ENCODE measurements at places on chromosomes 2 and 18.

DNA sequence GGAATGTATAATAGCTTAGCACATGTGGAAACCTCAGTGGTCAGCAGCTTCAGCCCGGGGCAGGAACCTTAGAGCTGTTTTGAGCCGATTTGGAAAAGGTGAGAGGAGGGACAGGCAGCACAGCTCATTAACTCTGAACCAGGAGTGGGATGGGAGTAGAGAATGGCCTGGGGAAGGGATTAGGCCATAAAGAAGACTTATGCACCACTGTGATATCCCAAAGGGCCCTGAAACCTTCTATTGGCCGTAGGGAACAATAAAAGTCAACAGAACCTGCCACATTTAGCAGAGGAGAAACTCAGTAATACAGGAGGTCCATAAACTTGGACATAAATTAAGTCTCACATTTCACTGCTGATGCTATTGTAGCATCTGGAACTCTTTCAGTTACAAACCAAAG, 124.2 kb upstream of the REV1 start:
- no peak for DNase-seq

DNA sequence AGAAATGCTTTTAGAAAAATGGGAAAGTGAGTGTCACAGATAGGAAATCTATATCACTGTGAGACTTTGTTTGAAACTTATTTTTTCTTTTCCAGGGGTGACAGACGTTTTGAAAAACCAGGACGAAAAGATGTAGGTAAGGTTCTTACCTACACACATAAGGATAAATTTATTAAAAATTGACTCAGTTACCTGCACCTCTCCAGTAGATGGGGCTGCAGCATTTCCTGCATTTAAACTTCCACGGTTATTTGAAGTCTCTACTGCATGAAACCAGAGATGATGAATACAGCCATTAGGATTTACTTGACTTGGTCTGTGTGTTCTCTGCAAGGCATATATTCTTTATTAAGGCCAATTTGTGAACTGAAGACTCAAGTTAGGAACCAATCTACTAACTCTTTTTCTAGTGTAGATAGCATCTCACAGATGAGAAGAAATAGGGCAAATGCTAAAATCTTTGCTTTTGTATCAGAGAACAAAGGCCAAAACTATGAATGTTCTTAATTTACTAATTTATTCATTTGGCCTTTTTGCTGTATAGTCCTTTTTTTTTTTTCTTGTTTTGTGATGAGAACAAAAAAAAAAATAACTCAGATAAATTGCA, 15.0 kb downstream of the KCNJ13 start:
- no peak for DNase-seq

GRCh38 chr18:61196750-61197149, 136.5 kb upstream of the CDH20 start:
- no peak for DNase-seq

- DNase-seq: no peak
Measured at GRCh38 chr18:4906856-4907255, 290.2 kb downstream of the AKAIN1 start.

DNA sequence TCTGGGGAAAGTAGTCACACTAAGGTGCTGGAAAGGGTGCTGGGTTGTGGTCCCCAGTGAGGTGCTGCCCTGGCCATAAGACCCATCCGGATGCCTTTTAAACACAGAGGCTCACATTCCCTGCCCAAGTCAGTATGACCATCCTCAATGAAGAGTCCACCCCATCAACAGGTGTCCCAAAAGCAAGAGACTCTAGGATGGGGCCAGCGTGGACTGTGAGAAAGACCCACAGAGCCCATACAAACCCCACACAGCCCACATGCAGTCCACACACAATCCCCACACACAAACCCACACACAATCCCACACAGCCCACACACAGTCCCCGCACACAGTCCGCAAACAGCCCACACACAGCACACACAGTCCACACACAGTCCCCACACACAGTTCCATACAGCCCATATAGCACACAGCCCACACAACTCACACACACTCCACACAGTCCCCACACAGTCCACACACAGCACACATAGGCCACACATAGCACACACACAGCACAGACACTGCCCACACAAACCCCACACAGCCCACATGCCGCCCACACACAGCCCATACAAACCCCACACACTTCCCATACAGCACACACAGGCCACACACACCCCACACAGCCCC, 241.4 kb upstream of the SALL3 start:
- DNase-seq: no peak

DNA sequence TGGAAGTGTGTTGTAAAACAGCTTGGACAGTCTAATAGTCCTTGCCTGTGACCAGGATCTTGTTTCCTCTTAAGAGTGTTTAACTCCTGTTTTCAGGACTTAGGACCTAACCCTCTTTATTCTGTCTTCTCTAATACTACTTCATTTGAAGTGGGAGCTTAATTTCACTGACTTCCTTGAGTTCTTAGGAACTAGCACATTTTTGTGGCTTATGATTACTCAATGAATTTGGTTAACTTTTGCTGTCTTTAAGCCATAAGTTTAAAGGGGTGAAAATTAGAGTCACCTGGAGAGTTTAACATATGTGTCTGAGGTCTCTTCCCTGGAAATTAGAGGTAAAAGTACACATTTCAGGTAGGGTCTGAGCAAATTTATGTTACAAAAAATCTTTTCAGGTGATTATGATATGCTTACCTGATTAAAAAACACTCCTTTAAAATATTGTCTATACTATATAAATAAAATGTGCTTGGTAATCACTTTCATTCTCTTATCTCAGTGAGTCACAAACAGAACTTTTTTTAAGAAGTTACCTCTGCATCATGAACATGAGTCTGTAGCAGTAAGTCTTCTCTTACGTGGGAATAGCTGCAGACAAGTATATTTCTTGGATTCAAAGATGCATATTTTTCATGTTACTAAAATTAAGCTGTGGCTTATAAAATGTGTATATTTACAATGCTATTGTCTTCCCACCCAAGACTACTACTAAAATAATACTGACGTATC, 52.7 kb downstream of the ATP9B start:
- DNase-seq: no peak

DNA sequence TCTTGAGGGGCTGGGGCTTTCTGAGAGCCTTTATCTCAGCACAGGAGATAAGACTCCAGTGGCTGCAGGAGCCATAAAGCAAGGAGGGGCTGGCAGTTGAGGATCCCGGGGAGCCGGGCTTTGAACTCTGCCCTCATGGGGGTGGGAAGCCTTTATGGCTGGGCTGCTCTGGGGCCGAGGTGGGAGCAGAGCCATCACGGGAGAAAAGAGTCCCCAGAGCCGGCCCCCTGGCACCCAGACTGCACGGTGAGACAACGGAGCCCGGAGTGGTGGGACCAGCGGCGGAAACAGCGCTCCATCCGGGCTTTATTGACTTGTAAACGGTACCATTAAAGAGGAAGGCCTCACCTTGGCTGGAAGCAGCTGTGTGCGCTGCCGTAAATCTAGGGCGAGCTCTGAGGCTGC, 162.6 kb downstream of the MYCN start:
- no peak for DNase-seq

DNA sequence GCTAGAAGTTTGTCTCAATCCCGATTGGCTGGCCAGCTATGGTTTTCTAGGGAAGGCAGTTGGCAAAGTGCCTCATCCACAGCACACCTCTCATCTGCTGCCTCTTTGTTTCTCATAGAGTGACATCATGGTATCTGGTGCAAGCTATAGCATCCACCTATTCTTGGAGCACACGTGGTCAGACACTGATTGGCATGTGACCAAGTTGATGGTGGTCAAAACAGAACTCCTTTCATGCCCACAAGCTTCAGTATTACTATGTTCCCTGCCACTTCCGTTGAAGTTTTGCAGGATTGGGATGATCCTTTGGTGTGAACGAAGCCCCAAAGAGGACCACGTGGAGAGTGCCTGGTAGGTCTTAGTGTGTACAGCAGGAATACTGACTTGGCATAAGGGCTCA, 28.8 kb downstream of the TTC32 start:
- no peak for DNase-seq

GRCh38 chr18:41731884-41732283, 223.2 kb upstream of the PIK3C3 start:
- no peak for DNase-seq

DNA sequence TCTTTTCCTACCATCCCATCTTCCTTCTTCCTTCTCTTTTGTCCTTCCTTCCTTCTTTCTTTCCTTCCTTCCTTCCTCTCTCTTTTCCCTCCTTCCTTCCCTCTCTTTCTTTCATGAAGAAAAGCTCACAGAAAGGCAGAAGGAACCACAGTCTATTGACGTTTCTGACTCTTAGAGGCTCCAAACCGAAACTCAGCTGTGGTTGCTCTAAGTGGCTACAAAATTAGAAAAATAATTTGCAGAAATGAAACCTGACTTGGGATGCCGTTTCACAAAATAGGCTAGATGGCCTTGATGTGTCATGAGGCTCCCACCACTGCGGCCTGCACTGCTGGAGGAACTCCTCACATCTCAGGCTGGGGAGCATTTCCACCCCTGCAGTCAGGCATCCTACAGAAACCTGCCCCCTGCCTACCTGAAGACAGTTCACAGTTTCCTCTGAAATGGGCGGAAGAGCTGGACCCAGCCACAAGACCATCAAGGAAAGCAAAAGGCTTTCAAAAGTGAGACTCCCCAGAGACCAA, 165.6 kb downstream of the SMAD7 start:
- no peak for DNase-seq

DNA sequence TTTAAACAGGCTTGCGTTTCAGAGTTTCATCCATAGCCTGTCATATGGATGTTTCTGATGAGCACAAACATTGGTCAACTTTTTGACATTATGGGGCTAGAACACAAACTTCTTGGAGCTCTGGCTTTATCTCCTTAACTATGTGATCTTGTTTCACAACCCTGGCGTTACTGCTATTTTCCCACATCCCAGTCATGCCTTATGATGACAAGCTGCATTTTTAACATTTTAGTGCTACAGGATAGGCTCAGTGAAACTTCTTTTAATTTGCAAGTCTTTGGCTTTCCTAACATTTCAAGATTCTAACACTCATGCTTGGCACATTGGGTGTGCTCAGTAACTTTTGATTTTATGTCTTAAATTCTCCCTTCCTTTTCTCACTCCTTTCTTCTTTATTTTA, 21.0 kb upstream of the PDE1A start:
- DNase-seq: no peak

DNA sequence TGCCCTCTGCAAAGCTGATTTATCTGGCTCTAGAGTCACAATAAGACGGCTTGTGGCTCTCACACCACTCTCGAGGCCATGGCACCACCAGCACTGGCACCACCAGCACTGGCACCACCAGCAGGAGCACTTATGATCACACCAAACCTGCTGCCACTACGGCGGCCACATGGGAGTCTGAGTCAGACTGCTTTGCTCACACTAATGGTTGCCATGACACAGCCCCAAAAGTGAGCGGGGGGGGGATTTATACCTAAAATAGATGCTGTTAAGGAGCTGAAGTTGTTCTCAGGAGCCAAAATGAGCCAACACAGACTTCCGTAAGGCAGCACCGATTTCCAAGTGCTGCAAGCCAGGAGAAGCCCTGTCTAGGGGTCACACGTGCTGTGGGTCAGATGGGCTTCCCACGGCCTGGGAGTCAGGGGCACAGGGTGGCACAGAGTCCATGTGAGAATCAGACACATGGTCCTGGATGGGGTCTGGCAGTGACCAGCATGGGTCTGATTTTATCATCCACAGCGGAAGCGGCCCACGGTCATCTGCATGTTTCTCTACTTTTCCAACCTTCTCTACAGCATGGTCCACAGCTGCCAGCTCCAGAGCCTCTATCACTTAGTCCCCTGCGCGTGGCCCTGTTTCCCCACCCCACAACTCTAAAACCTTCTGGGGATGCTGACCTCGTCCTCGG, 16.7 kb downstream of the DNMT3A start:
- DNase-seq: no peak

DNA sequence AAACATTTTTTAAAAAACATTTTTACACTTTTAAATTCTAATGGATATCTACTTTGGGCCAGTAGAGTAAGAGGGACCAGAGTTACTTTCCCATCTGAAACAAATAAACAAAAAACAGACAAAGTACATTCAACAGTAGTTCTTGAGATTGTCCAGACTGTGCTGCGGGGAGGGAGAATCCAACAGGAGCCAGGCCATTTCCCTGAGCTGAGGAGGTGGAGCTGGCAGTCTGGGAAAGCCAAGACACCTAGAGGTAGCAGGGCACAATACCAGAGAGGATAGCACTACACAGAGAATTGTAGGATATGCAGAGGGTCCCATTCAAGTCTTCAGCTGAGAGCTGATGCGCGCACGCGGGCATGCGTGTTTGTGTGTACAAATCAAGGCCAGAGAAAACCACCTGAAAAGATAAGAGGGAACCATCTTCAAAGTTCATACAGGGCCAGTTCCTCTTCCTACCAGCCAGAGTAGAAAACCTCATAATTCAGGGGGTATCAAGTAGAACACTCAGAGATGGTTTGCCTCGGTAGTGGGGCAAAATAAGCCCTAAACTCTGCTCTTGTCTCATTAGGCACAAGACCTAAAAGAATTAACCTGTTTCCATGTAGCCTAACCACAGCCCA, 44.0 kb downstream of the PTRHD1 start:
- DNase-seq: no peak

DNA sequence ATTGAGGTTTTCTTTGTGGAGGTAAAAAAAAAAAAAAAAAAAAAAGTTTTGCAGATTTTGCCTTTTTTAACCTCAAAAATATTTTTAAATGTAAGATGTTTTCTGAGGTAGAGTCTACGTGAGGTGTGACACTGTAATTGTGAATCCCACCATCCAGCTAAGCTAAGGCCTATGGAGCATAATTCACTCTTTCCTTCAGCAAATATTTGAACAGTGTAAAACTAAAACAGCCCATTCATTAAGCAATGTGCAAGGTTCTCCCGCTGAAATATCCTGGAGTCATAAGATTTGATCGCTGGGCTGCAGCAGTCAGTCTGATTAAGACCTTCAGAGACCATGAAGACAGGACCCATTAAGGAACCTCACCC, 105.1 kb downstream of the HNRNPLL start:
- DNase-seq: no peak

- DNase-seq: no peak
Measured at GRCh38 chr2:70103531-70104061, 16.3 kb downstream of the PCBP1 start.

DNA sequence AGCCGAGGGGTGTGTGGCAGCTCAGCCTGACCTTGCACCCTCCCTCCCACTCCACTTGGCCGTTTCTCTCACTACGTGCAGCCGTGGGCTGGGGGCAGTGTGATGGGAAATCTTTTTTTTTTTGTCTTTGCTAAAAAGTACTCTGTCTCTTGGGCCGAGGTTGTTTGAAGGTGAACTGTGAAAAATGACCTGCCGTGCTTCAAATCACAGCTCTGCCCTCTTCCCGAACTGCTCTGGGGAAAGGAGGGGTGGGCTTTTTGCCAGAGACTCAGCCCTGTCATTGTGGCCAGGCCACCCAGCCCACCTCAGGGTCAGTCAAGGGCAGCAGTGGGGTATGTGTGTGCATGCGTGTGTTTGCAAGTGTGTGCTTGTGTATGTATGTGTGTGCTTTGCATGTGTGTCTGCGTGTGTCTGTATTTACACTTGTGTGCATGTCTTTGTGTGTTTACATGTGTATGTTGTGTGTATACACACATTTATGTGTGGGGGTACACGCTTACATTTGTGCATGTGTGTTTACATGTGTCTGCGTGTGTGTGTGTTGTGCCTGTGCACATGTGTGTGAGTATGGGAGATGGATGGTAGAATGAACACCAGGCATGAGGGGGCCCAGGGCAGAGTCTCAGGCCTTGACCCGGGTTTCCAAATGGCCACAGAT, 61.3 kb upstream of the HAAO start:
- DNase-seq: no peak

- DNase-seq: no peak
Measured at GRCh38 chr2:184628051-184628450, 29.7 kb downstream of the ZNF804A start.
